ENCODE measurements at places on chromosomes 13 and 19.
A peak's percentile ranks its signal among the peaks of the same experiment; 100 is the strongest.

DNA sequence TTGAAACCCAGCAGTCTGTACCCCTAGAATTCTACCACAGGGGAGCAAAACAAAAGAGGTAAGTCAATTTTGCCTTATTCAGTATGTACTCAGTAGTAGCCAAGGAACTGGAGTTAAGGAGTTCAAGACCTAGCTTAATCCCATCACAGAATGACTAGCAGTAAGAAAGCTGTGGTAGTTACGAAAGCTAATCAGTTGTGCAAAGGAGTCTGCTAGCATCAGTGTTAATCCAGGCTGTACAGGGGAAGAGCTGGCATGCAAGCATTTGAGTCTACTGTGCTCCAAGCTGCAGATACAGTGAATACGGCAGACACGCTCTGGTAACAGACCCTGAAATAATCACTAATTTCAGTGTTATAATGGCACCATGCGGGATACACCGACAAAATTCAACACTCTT lies 4.7 kb downstream of the DNMT1 start:
- no peak for DNase-seq
- H3K27ac ChIP-seq = peak overlapping the region; percentile 6
- H3K36me3 ChIP-seq = peaks cover 8% of the 10 kb centered on the region
- no peak overlapping the region for H3K4me3 ChIP-seq

GRCh38 chr13:44627441-44627840 lies 51.3 kb upstream of the TSC22D1 start:
- no peak for DNase-seq
- H3K27me3 ChIP-seq = peaks cover 9% of the 10 kb centered on the region
- no peaks in the 10 kb centered on the region for H3K4me1 ChIP-seq
- H3K36me3 ChIP-seq = no peaks in the 10 kb centered on the region

GRCh38 chr13:75416327-75417011 lies 65.5 kb downstream of the TBC1D4 start:
- no peaks in the 10 kb centered on the region for H3K36me3 ChIP-seq
- no peak overlapping the region for H3K27ac ChIP-seq
- no peaks in the 10 kb centered on the region for H3K27me3 ChIP-seq
- DNase-seq = no peak
- H3K4me3 ChIP-seq = no peak overlapping the region

DNA sequence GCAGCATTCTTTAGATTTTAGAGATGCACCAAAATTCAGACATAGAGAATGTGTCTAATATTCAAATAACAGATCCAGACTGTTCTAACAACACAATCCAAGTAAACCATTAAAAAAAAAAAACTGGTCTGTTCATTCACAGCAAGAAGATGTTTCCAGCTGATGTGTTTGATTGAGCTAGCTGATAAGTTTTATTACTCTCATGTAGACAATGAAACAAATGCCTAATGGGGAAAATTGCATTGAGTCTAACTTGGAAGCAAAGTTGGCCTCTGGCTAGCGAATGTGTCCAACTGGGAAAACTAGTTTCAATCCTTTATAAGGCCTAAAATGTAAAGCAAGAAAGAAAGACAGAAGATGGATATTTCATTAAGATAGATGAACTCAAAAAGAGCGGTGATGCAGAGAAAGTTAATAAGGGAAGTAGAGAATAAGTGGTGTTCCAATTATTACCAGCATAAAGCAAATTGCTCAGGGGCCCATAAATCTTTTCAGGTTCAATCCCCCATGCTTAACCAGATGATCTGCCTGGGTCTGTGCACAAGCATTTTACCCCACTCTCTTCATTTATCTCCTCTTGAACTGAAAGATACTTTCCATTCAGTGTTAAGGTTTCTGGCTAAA lies 54.2 kb downstream of the PCDH9 start:
- H3K4me3 ChIP-seq = no peak overlapping the region
- no peaks in the 10 kb centered on the region for H3K36me3 ChIP-seq
- H3K27ac ChIP-seq = no peak overlapping the region
- no peaks in the 10 kb centered on the region for H3K4me1 ChIP-seq
- DNase-seq = no peak
- H3K27me3 ChIP-seq = no peaks in the 10 kb centered on the region

GRCh38 chr13:19940106-19940505 lies 18.4 kb upstream of the ZMYM2 start:
- H3K4me1 ChIP-seq = no peaks in the 10 kb centered on the region
- H3K4me3 ChIP-seq = no peak overlapping the region
- H3K27ac ChIP-seq = no peak overlapping the region
- no peak for DNase-seq
- no peaks in the 10 kb centered on the region for H3K36me3 ChIP-seq

GRCh38 chr19:42198676-42199439 lies 18.6 kb downstream of the DEDD2 start:
- peaks cover 88% of the 10 kb centered on the region for H3K4me1 ChIP-seq
- H3K27ac ChIP-seq = peak overlapping the region; percentile 93
- DNase-seq = peak; percentile 83
- H3K27me3 ChIP-seq = peaks cover 13% of the 10 kb centered on the region
- H3K36me3 ChIP-seq = no peaks in the 10 kb centered on the region
- peak overlapping the region; percentile 86 for H3K4me3 ChIP-seq

DNA sequence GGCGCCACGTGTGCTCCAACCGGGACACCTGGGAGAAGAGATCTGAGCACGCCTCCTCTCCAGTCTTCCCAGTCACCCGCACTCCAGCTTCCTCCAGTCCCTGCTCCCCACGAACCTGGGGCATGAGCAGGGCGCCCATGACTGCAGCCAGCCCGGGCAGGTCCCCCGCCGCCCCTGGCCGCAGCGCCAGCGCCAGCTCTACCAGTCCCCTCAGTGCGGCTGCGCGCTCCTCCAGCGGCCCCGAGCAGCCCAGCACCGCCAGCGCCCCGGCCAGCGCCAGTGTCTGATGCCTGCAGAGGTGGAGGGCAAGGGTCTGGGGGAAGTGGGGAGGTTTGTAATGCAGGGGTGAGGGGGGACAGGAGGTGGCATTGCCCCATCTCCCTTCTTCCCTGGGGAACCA lies 13.1 kb downstream of the SH2D3A start:
- no peak overlapping the region for H3K27ac ChIP-seq
- peaks cover 7% of the 10 kb centered on the region for H3K36me3 ChIP-seq
- H3K4me1 ChIP-seq = peaks cover 13% of the 10 kb centered on the region
- no peak for DNase-seq
- no peak overlapping the region for H3K4me3 ChIP-seq

GRCh38 chr13:94479616-94480015 lies at the start of gene DCT:
Gene DCT, minus strand, starts transcription at chr13:94479682. Its CDS starts 427 bp downstream, at chr13:94479255.
- no peaks in the 10 kb centered on the region for H3K4me1 ChIP-seq
- H3K27ac ChIP-seq = no peak within 1 kb of the TSS
- DNase-seq = no peak
- H3K36me3 ChIP-seq = no peaks in the 10 kb centered on the region

- peaks cover 4% of the 10 kb centered on the region for H3K27me3 ChIP-seq
- H3K4me1 ChIP-seq = no peaks in the 10 kb centered on the region
- H3K4me3 ChIP-seq = no peak overlapping the region
- DNase-seq = no peak
- H3K27ac ChIP-seq = no peak overlapping the region
These were observed 54.7 kb upstream of the F7 start for GRCh38 chr13:113050734-113051431.

- DNase-seq = no peak
- H3K27me3 ChIP-seq = peaks cover 3% of the 10 kb centered on the region
- H3K27ac ChIP-seq = no peak overlapping the region
- H3K4me1 ChIP-seq = peaks cover 6% of the 10 kb centered on the region
- H3K36me3 ChIP-seq = no peaks in the 10 kb centered on the region
These were observed 4.9 kb downstream of the FLT1 start for GRCh38 chr13:28490061-28490460.

- H3K4me1 ChIP-seq = peaks cover 10% of the 10 kb centered on the region
- no peak overlapping the region for H3K4me3 ChIP-seq
- no peaks in the 10 kb centered on the region for H3K36me3 ChIP-seq
- H3K27me3 ChIP-seq = peaks cover 28% of the 10 kb centered on the region
These were observed 178.4 kb downstream of the LACC1 start for GRCh38 chr13:44058067-44058466.

- no peak overlapping the region for H3K4me3 ChIP-seq
- no peaks in the 10 kb centered on the region for H3K36me3 ChIP-seq
- DNase-seq = no peak
- H3K4me1 ChIP-seq = no peaks in the 10 kb centered on the region
- no peak overlapping the region for H3K27ac ChIP-seq
These were observed 16.2 kb downstream of the CLEC11A start for GRCh38 chr19:50739132-50739913.

GRCh38 chr13:95289020-95289444 lies 12.2 kb downstream of the ABCC4 start:
- H3K27me3 ChIP-seq = no peaks in the 10 kb centered on the region
- no peaks in the 10 kb centered on the region for H3K36me3 ChIP-seq
- no peak overlapping the region for H3K4me3 ChIP-seq
- no peak overlapping the region for H3K27ac ChIP-seq
- DNase-seq = no peak

DNA sequence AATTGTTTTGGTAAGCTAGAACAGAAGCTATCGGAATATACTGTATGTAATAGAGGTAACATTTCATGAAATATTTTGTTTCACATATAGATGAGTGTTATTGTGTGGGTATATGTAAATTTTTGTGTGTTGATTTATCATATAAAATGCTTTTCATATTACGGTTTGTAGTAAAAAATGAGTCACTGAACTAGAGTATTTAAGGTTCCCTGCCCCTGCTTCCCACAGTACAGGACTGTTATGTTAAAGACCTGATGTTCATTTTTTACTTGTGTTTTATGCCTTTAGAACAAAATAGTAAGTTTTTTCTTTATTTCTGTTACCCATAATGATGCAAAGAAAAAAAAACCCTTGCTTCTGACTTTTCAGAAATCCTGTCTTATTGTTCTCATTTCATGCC lies 243.4 kb downstream of the ENOX1 start:
- no peak overlapping the region for H3K27ac ChIP-seq
- no peaks in the 10 kb centered on the region for H3K36me3 ChIP-seq
- H3K4me3 ChIP-seq = no peak overlapping the region
- H3K27me3 ChIP-seq = peaks cover 6% of the 10 kb centered on the region
- no peaks in the 10 kb centered on the region for H3K4me1 ChIP-seq

GRCh38 chr13:21458451-21458812 lies 671 bp downstream of the ZDHHC20 start:
- peak; percentile 43 for DNase-seq
- H3K4me1 ChIP-seq = peaks cover 62% of the 10 kb centered on the region
- peaks cover 19% of the 10 kb centered on the region for H3K27me3 ChIP-seq
- peak overlapping the region; percentile 89 for H3K4me3 ChIP-seq
- peak overlapping the region; percentile 90 for H3K27ac ChIP-seq

- no peak overlapping the region for H3K27ac ChIP-seq
- H3K4me3 ChIP-seq = no peak overlapping the region
- no peaks in the 10 kb centered on the region for H3K4me1 ChIP-seq
- H3K36me3 ChIP-seq = no peaks in the 10 kb centered on the region
- no peak for DNase-seq
These were observed 241.6 kb downstream of the DNAJC15 start for GRCh38 chr13:43265028-43265427.

DNA sequence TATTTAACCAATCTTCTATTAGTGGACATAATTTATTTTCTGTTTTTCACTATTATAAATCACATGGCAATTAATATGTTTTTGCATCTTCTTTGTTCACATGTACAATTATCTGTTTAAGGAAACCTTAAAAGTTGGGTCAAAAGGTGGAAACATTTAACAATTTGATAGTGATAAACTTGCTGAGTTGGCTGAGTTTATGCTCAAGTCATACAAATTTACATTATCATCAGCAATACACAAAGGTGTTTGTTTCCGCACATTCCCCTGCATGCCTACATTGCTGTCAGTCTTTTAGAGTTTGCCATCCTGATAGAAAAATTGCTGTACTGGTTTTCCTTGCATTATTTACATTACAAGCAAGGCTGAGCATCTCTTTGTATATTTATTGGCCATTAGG lies 139.5 kb downstream of the KCNRG start:
- H3K36me3 ChIP-seq = no peaks in the 10 kb centered on the region
- no peak overlapping the region for H3K27ac ChIP-seq
- H3K4me3 ChIP-seq = no peak overlapping the region
- peaks cover 9% of the 10 kb centered on the region for H3K4me1 ChIP-seq
- H3K27me3 ChIP-seq = peaks cover 10% of the 10 kb centered on the region
- DNase-seq = no peak

- no peak overlapping the region for H3K27ac ChIP-seq
- H3K27me3 ChIP-seq = no peaks in the 10 kb centered on the region
- no peak overlapping the region for H3K4me3 ChIP-seq
- no peak for DNase-seq
These were observed 205.1 kb downstream of the LHFPL6 start for GRCh38 chr13:39397896-39398265.

GRCh38 chr19:11763611-11764010 lies 3.2 kb upstream of the ZNF441 start:
- peaks cover 8% of the 10 kb centered on the region for H3K27me3 ChIP-seq
- peaks cover 18% of the 10 kb centered on the region for H3K4me1 ChIP-seq
- H3K4me3 ChIP-seq = no peak overlapping the region
- H3K27ac ChIP-seq = no peak overlapping the region
- no peak for DNase-seq

GRCh38 chr19:29881386-29881785 lies 60.7 kb upstream of the URI1 start:
- H3K36me3 ChIP-seq = no peaks in the 10 kb centered on the region
- no peak overlapping the region for H3K27ac ChIP-seq
- no peak for DNase-seq
- no peak overlapping the region for H3K4me3 ChIP-seq
- H3K4me1 ChIP-seq = no peaks in the 10 kb centered on the region

DNA sequence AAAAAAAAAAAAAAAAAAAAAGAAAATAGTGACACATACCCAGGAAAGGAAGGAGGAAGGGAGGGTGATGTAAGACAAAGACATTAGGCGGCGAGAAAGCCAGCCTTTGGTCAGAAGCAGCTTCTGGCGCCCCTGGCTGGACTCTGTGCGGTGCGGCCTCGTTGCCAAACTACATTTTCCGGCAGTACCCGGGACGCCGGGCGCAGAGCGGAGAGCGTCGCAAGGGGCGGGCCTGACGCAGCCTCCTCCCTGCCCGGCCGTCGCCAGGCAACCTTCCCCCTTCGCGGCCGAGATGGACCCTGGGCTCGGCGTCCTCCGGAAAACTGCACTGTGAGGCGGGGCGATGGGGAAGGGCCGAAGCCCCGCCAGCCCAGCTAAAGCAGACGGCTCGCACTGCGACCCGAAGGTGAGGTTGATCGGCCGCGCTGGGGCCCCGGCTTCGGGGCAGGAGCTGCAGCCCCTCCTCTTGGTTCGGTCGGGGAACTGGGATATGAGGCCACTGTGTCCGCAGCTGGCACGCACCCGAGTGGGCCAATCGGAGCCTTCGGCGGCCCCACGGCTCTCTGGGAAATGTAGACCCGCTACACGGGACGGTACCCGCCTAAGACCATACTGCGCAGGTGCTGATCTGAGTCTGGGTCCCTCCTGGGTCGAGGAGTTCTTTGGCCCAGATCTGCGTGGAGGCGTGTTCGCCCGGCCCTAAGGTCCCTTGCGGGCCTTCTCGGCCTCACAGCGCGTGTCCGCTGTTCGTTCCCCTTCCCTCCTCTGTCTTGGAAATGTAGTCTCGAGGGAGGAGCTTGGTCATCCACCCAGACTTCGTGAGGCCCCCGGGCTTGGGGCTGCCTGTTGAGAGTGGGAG lies 2.3 kb upstream of the MZF1 start:
- peaks cover 29% of the 10 kb centered on the region for H3K4me1 ChIP-seq
- H3K27me3 ChIP-seq = peaks cover 19% of the 10 kb centered on the region
- H3K36me3 ChIP-seq = no peaks in the 10 kb centered on the region

DNA sequence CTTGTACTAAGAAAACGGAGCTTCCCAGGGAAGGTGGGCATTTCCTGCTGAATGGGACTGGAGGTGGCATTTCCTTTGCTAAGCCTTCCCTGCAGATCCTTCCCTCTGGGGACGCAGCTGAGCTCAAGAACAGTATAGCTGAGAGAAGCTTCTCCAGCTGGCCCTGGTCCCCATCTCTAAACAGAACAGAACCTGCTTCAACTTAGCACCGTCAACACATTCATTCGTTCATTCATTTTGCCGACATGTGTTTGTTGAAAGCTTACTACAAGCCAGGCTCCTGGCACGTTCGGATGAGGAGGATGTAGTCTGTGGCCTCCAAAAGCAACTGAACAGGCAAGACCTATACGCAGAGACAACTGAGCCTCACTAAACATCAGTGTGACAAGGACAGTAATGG lies 36.6 kb upstream of the PEPD start:
- H3K27ac ChIP-seq = no peak overlapping the region
- H3K27me3 ChIP-seq = no peaks in the 10 kb centered on the region
- H3K4me3 ChIP-seq = no peak overlapping the region

Data from immature natural killer cell (primary cell).